ENCODE measurements at places on chromosomes 5 and 9. TPM values are rescaled to one million over a fixed set of nuclear protein-coding genes. Genes with fewer than 3 reads are reported as not detected.

Gene ZNF484
- 28.4 TPM for total RNA-seq

DNA sequence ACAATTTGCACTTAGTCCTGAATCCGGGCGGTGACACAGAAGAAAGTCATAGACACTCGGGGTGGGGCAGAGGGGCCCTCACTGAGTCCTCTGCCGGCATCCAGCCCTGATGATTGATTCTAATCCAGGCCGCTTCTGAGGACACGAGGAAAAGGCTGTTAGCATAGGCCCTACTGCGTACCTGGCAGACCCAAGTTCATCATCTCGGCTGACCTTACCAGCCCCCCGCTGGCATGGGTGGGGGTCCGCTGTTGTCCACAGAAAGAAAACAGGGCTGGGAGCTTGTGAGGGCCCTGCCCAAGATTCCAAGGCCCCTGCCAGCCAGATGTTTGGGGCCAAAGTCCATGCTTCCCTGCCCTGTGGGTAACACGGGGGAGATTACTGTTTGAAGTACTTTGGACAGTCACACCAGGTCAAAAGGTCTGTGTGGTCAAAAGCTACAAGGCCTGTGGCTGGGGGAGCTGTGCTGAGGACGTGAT, 24.5 kb downstream of the ERGIC1 start:
- no peak overlapping the region for H3K4me3 ChIP-seq
- DNase-seq, result no peak

- no peak overlapping the region for H3K27ac ChIP-seq
- no peak overlapping the region for H3K4me3 ChIP-seq
- peak; percentile 50 for DNase-seq
Measured at GRCh38 chr9:93827545-93828330, 127.4 kb downstream of the BARX1 start.

- peaks cover 45% of the 10 kb centered on the region for H3K36me3 ChIP-seq
- H3K4me1 ChIP-seq, result peaks cover 4% of the 10 kb centered on the region
- peak overlapping the region; percentile 29 for H3K27ac ChIP-seq
- H3K4me3 ChIP-seq, result no peak overlapping the region
Measured at GRCh38 chr5:96743065-96743768, 64.5 kb downstream of the ERAP1 start.
